ENCODE measurements at places on chromosomes 6 and 20.
A peak's percentile ranks its signal among the peaks of the same experiment; 100 is the strongest.

GRCh38 chr20:54026295-54027064 lies 43.9 kb downstream of the BCAS1 start:
- DNase-seq: no peak

GRCh38 chr6:107230448-107230847 lies 115.1 kb upstream of the BEND3 start:
- DNase-seq: no peak

- no peak for DNase-seq
Observed at GRCh38 chr20:32470025-32470861, 112.1 kb downstream of the ASXL1 start.

GRCh38 chr6:137121401-137121997 lies 51.9 kb downstream of the IL22RA2 start:
- DNase-seq: no peak

DNA sequence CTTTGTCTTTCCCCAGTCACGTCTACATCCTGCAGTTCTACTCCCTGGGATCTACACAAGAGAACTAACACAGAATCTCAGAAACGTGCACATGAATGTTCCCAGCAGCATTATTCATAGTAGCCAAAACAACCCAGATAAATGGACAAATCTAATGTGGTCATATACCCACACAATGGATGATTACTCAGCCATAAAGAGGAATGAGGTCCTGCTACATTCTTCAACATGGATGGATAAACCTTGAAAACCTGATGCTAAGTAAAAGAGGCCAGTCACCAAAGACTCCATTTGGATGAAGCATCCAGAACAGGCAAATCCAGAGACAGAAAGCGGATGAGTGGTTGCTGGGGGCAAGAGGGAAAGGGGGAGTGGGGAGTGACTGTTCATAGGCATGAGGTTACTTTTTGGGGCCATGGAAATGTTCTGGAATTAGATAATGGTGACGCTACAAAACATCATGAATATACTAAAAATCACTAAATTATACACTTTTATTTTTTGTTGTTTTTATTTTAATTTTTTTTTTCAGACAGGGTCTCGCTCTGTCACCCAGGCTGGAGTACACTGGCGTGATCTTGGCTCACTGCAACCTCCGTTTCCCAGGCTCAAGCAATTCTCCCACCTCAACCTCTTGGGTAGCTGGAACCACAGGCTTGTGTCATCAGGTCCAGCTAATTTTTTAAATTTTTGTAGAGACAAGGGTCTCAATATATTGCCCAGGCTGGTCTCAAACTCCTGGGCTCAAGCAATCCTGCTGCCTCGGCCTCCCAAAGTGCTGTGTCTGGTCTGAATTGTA lies 50.8 kb upstream of the DSN1 start:
- no peak for DNase-seq

DNA sequence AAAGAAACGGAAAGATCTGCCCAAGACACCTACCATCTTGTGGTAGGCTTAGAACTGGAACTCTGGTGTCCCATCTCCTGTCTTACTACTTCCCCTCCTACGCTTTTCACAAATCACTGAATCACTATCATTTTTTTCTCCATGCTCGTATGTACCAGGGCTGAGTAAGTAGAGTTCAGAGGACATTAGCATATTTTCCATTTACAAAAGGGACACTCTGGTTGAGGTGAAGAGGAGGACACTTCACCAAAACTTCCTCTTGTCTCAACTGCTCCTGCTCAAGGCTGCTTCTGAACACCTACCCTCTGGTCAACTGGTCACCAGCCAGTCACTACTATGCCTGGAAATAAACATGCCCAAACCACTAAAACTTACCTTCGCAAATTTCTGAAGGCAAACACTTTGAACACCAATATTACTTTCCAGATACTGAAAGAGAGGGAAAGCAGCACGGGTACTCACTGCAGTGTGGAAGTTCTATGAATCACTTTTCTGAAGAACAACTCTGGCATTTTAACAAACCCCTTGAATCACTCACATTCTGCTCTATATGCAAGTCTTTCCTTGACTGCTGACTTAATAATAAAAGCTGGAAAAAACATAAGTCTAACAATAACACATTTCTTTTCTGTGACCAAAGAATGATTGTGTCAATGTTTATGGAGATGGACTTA lies 123.3 kb downstream of the INSM1 start:
- DNase-seq: no peak

- DNase-seq: peak; percentile 26
Observed at GRCh38 chr6:138492113-138492512, 7.2 kb downstream of the NHSL1 start.

DNA sequence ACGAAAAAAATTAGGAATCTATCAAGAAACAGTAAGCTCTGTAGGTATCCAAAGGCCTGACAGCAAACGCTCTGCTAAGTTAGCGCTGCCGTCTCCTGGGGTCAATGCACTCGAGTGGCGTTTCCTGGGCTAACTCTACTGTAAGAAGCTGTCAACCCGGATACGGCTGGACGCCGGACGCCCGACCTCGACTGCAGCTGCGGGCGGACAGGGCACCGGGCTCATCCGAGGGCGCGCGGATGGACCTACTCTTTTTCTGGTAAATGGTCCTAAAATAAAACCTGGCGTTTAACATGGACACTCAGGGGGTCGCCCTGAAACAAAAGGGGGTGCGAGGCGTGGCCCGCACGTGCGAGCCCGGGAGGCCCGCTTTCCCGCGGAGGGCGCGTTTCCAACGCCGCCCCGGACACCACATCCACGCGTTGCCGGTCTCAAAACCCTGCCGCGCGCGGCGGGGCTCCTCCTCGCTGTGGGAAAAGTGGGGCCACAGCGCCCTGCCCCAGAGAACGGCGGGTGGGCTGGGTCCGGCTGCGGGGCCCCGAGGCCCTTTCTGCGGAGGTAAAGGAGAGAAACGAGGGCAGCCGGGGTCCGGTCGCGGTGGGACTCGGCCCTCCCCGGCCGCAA lies 537 bp downstream of the TCP1 start:
- no peak for DNase-seq

GRCh38 chr6:99471638-99472037 lies 43.6 kb downstream of the USP45 start:
- DNase-seq: no peak

GRCh38 chr6:74320715-74321114 lies 624.7 kb downstream of the CD109 start:
- no peak for DNase-seq

DNA sequence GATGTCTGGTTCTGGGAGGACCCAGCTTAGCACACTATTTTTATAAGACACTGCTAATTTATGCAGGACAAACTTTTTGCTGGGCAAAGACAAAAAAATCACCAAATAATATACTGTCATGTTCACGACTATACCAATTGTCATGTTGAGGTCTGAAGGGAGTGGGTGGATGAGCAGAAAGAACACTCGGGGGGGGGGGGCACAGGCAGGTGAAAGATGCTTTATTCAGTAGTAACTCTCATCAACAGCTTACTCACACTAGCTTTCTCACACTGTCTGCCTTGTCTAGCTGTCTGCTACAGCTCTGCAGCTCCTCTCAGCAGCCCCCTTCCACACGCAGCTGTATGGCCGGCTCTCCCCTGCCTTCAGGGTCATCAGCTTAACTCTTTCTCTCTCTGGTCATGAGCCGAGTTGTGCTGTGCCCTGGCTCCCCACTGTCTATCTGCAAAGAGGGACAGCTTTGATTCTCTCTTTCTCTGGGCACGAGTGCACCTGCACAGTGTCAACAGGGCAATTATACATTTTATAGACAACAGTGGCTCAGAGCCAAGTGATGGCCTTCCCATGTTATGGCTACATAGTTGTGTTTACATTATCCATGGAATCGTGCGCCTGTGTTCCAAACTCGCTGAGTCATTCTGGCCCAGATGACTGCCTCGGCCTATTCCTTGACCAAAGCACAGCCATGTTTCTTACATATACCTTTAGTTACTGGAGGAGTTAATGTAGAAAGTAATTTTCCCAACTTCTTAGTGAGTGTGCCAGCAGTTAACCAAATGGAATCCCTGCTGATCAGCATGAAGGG lies 187.7 kb upstream of the PRSS16 start:
- DNase-seq: peak; percentile 99

- DNase-seq: peak; percentile 40
Observed at GRCh38 chr20:31560094-31560745, 44.9 kb upstream of the ID1 start.

- DNase-seq: no peak
Observed at GRCh38 chr6:100454551-100455229, 10.0 kb downstream of the SIM1 start.

DNA sequence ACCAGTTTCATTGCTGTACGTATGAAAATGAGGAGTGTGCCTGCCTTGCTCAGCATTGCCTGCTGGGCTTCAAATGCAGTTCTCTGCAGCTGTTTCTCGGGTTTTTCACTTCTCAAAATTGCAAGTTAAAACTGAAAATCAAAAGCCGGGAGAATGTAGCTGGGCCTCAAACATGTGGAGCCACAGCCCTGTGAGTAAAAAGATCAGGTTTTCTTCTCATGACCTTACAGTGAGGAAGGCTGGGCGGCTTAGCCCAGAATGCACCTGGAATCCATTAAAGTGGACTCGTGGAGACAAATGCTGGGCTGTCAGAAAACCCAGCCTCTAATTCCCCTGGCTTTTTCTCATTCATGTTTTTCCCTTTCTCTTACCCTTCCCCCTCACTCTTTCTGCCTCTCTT lies 34.4 kb downstream of the DSE start:
- no peak for DNase-seq

DNA sequence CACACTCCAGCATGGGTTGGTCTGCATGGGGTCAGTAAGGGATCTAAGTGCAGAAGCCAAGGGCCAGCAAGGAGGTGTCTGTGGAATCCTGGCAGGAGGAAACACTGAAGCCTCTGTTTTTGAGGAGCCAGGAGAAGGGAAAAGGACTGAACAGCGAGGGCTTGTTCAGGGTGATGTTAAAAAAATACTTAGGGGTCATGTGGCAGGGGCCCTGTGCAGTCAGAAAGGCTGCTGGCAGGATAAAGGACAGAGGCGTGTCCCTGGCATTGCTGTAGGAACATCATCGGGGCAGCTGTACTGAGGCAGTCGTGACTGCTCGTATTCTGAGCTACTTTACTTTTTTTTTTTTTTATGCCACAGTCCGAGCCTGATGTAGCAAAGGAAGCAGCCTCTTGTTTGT lies 127.1 kb upstream of the ZFP64 start:
- no peak for DNase-seq

- DNase-seq: no peak
Observed at GRCh38 chr20:53706466-53707370, 113.1 kb upstream of the ZNF217 start.

- no peak for DNase-seq
Observed at GRCh38 chr6:129818251-129818650, 42.9 kb downstream of the TMEM244 start.
